Spinal cord (tissue), 10 donors: ENCODE measurements at places on chromosomes 2 and 18. TPM values are rescaled to one million over a fixed set of nuclear protein-coding genes. Genes with fewer than 3 reads are reported as not detected.

DNA sequence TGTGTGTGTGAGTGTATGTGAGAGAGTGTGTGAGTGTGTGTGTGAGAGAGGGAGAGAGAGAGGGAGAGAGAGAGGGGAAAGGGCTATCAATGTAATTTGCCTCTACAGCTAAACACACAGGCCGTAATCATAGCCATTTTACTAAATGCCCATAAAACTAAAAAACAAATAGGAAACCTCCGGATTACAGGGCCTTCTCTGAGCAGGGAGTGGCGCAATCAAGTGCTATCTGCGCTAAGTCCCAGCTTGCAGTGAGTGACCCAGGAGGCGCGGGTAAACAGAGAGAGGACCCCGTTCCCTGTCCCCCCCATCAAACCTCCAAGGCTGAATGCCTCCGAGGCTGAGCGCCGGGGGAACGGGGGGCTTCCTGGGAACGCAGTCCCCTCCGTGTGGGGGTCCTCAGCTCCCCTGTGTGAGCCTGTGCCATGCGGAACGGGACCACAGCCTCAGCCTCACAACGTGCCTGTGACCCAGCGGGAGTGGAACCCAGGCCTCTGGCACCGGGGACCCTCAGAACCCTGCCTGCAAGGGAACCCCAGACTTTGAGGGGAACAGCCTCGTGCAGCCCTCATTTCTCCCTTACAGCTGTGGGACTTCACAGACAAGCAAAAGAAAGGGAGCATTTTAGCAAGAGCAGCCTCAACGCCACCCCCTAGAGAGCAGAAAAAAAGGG, 54.7 kb upstream of the ID2 start:
- no peak for DNase-seq

Gene ITGAV
- 122 TPM for total RNA-seq

DNA sequence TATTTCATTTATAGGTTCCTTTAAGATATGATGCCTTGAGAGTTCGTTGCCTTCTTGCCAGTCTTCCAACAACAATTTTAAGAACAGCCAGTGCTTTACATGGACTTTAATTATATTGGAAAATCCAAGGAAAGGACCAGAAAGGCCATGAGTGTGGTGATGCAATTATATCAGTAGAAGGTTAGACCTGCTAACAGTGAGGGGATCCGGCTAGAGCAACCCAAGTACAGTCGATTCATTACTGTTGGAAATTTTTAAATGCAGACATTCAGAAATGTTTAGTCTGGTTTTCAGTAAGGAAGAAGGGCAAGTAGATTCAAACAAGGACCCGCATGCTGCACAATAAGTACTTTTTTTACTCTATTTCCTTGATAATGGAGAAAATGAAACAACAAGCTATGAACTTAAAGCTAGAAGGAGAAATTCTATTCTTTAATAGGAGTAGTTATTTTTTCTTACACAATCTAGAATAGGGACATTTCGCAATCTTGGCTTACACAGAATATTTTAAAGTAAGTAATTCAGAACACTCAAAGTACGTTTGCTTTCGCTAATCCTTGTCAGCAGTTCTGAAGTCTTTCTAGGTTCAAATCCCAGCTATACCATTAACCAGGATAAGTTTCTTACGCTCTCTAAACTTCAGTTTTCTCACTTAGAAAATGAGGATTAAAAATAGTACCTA, 405.5 kb downstream of the MEIS1 start:
- DNase-seq = no peak

- no peak for DNase-seq
Measured at GRCh38 chr2:71615767-71616730, 162.7 kb downstream of the DYSF start.

GRCh38 chr2:30979822-30980245, 158.4 kb downstream of the GALNT14 start:
- DNase-seq = no peak

DNA sequence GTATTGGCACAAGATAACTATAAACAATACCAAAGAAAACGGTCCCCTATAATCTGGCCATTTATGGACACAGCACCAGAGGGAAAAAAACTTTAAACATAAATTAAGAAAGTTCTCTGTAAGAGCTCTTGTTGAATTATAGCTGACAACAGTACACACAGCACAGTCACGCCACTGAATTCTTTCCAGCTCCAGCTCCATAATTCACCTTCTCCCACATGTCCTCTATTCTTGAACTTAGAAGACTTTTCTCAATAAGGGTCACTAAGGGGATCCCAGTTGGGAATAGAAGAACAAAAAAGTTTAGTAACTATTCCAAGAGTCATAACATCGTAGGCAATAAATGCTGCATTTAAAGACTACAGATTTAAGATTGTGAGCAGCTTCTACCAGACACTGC, 124.6 kb upstream of the CYP1B1 start:
- DNase-seq = no peak

Gene SPATA3
- total RNA-seq = not detected

Gene POTEC
- total RNA-seq = not detected

Gene SP140L
- total RNA-seq = 8.0 TPM

DNA sequence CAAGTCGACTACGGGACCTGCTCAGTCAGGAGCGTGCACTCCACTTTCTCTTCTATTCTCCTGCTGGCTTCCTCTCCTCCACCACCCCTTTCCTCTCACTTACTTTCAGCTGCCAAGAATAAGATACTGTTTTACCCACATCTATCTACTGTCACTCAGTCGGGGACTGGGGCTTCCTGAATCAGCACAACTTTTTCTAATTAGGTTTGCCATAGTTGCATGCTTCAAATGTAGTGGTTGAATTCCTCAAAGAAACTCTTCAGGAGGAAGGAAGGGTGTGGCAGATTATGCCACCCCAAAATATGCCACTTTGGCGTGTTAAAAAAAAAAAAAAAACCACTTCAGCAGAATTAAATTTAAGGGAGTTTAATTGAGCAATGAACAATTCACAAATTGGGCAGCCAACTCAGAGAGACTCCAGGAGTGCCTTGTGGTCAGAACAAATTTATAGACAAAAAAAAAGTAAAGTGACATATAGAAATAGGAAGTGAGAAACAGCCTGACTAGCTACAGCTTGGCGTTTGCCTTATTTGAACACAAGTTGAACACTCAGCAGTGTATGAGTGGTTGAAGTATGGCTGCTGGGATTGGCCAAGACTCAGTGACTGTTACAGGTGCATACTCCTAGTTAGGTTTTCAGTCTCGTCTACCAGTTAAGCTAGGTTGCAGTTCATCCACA, 32.5 kb upstream of the RMDN2 start:
- no peak for DNase-seq

- peak; percentile 22 for DNase-seq
Measured at GRCh38 chr2:22901471-22902179, 483.4 kb upstream of the KLHL29 start.

DNA sequence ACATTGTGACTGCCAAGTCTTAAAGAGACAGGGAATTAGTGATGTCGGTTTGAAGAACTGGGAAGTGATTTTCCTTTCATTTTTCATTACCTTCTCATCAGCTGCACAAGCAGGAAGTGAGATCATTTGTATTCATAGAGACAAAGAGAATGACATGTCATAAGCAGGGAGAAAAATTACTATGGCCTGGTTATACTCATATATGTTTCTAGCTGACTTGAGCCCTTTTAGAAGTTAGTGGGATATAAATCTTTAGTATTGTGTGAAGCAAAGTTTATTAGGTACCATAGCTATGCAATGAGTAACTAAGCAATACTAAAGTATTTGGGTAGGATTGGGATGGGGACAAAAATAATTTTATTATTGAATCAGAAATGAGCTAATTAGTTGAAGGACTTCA, 284.1 kb downstream of the PID1 start:
- no peak for DNase-seq

GRCh38 chr2:208657468-208657867, 250.9 kb downstream of the PTH2R start:
- no peak for DNase-seq
